Mesothelial cell of epicardium (in vitro differentiated cells): ENCODE measurements at places on chromosomes 5 and 9. TPM values are rescaled to one million over a fixed set of nuclear protein-coding genes. Genes with fewer than 3 reads are reported as not detected.

Gene SPATA31A3
- total RNA-seq, result not detected in 3 replicates

DNA sequence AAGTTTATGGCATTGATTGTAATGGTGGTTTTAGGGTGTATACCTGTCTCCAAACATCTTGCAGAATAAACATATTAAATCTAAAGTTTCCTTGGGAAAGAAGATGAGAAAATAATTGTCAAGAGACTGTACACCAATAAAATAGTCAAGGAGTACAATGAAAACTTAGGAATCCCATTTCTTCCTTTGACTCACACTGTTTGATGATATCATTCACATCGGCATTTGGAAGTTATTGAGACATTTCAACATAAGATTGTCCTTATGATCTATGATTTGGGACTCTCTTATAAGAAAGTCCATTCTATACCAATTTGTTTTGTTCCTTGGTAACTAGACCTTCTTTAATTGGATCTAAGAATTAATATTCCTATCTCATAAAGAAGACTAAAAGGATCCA lies 482.7 kb downstream of the RAB3C start:
- H3K4me3 ChIP-seq, result no peak overlapping the region
- peaks cover 23% of the 10 kb centered on the region for H3K4me1 ChIP-seq
- DNase-seq, result no peak
- no peak overlapping the region for H3K27ac ChIP-seq
- H3K36me3 ChIP-seq, result no peaks in the 10 kb centered on the region
- no peaks in the 10 kb centered on the region for H3K27me3 ChIP-seq

DNA sequence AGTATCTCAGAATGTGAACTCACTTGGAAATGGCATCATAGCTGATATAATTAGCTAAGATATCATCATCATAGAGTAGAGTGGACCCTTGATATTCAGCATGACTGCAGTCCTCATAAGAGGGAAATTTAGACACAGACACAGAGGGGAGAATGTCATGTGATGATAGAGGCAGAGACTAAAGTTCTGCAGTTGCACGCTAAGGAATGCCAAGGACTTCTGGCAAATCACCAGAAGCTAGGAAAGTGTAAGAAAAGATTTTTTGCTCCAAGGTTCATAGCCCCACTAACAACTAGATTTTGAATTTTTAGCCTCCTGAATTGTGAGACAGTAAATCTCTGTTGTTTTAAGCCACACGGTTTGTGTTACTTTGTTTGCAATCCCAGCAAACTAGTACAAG lies 612.6 kb upstream of the ST8SIA4 start:
- no peak for DNase-seq
- no peaks in the 10 kb centered on the region for H3K36me3 ChIP-seq
- H3K4me3 ChIP-seq, result no peak overlapping the region
- no peaks in the 10 kb centered on the region for H3K4me1 ChIP-seq
- no peaks in the 10 kb centered on the region for H3K27me3 ChIP-seq
- no peak overlapping the region for H3K27ac ChIP-seq

DNA sequence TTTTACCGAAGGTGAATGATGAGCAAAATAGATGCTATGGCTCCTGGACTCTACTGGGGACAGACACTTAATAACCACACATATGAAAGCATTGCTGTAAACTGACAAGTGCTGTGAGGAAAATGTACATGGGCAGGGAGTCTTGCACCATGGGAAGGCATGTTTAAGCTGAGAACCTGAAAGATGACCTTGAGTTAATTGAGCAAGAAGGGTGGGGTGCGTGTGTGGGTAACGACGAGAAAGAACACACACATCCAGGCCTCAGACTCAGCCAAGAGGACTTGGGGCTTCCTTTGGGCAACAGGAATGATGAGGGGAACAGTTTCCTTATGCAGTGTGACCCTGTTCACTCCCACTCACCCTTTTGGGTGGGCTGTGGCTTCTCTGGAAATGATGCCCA lies 73.1 kb downstream of the HSPA4 start:
- H3K4me1 ChIP-seq, result peaks cover 10% of the 10 kb centered on the region
- peaks cover 17% of the 10 kb centered on the region for H3K27me3 ChIP-seq
- no peak overlapping the region for H3K27ac ChIP-seq
- H3K4me3 ChIP-seq, result no peak overlapping the region

Gene ARHGEF37
- 9.1 to 10.1 TPM (median 10.0 TPM) in 3 replicates for total RNA-seq

Gene CBY3
- total RNA-seq, result 0.47 TPM in 1 of 3 replicates, not detected in the others
